Upper lobe of left lung (tissue), 6 donors: ENCODE measurements at places on chromosomes 2 and 18.

- DNase-seq = no peak
Observed at GRCh38 chr2:232390661-232391060, 12.1 kb downstream of the ALPP start.

DNA sequence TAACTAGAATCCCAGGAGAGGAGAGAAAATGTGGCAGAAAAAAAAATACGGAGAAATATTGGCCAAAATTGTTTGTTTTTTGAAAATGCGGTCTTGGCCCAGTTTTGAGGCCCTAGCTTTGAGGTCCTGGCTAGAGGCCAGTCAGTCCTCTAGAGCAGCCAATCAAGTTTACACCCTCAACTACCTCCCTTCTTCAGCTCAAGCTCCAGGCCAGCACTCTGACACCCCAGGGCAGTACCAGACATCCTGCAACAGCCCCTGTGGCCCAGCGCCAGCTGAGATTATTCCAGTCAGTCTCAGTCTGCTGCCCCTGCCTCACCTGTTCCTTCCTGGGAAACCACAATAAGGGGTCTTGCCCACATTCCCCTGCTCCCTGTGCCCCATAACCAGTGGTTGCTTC is 107.7 kb downstream of the UGGT1 start:
- no peak for DNase-seq

GRCh38 chr2:182447863-182448262 is 21.0 kb upstream of the PDE1A start:
- DNase-seq = no peak

GRCh38 chr2:216215658-216216390 is 106.7 kb downstream of the XRCC5 start:
- no peak for DNase-seq

DNA sequence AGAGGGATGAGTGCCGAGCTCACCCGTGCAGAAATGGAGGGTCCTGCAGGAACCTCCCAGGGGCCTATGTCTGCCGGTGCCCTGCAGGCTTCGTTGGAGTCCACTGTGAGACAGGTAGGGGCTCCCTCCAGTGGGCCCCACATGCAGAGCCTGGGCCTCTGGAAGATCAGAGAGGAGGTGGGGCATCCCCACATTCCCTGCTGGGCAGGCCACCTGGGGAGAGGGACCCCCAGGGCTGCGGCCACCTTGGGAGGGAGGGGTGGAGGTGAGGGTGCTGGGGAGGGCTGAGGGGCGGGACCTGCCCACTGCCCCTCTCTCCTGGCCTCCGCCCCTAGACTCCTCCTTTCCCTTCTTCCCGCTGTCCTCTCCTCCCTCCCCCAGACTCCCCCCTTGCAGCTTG is 38.5 kb downstream of the MTERF4 start:
- DNase-seq = no peak

DNA sequence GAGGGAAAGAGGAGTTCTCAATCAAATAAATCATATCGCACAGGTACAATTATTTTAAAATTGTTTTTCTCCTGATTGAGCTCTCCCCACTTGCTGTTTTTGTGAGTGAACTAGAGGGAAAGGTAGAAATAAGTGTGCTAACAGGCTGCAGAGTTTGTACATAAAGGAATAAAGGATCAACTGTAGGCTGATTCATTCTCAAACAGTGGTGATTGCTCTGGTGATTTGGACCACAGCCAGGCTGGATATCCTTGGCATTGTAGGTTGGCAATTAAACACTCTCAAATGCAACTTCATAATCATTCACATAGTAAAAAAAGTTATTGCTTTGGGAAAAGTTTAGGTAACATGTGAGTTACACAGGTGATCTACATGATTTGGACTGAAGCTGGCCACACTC is 29.8 kb downstream of the LRP1B start:
- no peak for DNase-seq

GRCh38 chr2:213261237-213261636 is 23.0 kb upstream of the SPAG16 start:
- DNase-seq = no peak

DNA sequence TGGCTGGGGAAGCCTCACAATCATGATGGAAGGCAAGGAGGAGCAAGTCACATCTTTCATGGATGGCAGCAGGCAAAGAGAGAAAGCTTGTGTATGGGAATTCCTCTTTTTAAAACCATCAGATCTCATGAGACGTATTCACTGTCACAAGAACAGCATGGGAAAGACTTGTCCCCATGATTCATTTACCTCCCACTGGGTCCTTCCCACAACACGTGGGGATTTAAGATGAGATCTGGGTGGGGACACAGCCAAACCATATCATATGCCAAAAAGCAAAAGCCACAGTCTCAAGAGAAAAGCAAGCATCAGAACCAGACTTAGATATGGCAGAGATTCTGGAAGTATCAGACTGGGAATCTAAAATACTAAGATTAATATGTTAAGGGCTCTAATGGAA is 30.0 kb upstream of the SCRN3 start:
- no peak for DNase-seq

DNA sequence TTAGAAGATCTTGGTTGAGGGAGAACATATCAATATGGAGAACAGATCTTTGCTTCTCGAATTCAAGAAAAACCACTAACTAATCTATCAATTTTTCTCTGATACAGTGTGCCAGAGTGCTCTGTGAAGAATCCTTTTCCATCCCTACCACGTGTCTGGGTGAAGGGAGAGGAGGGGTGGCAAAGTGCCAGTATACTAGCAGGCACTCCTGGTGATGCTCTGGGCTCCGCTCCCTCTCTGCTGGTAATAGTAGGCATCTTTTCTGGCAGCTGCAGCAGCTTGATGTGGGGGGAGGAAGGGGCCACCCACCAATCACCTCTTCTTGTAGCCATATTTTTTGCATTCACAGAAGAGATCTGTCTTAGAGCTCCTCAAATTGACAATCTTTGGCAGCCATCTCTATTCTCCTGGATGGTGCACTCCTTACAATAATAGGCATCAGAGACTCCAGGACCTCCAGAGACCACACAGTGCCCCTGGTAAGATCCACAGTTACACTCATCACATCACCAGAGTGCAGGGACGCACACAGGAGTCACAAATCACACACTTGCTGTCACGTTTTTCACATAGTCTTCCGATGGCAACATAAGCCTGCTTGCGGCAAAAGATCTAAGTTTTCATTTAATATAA is 15.7 kb downstream of the STK39 start:
- DNase-seq = no peak

GRCh38 chr18:9124824-9125223 is 11.8 kb upstream of the ANKRD12 start:
- no peak for DNase-seq

DNA sequence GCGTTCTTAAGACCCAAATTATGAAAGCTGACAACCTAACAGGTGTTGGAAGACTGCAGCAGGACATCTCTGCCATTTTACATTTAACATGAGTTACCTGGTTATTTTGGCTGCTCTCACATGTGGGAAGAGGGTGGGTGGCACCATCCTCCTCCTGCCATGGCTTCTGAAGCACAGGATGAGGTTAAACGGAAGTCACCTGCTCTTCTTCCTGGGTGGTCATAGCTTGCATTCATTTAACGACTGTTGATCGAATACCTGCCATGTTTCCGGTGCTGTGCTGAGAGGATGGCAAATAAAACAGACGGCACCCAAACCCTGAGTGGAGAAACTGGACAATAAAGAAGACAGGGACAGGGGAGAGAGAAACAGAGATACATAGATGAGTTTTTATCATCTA is 118.0 kb downstream of the RHBDD1 start:
- no peak for DNase-seq

DNA sequence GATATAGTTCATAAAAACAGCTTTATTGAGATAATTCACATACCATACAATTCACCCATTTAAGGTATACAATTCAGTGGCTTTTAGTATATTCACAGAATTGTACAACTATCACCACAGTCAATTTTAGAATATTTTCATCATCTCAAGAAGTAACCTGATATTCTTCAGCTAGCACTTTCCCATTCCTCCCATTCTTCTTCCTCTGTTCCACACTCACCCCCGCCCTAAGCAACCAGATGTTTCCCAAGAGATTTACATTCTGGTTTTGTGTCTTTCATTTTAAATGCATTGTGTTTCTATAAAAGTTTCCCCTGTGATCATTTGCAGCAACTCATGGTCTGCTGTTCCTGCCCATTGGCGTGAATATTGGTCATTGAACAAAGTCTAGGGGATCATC is 5.4 kb downstream of the GPN1 start:
- DNase-seq = no peak

DNA sequence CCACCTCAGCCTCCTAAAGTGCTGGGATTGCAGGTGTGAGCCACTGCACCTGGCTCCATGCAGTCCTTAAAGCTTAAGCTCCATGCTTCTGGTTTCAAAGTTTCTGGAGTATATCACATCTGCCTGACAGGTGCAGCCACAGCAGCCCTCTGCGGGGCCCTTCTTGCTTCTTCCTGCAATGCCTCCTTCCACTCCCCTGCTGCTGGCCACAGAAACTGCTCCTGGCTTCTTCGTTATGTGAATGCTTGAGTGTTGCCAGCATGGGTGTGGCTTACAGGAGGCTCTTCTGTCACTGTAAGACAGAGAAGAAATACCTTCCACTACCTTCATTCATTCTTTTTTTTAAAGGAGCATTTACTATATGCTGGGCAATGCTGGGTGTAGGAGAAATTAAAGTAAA is 10.1 kb upstream of the CCBE1 start:
- DNase-seq = no peak

DNA sequence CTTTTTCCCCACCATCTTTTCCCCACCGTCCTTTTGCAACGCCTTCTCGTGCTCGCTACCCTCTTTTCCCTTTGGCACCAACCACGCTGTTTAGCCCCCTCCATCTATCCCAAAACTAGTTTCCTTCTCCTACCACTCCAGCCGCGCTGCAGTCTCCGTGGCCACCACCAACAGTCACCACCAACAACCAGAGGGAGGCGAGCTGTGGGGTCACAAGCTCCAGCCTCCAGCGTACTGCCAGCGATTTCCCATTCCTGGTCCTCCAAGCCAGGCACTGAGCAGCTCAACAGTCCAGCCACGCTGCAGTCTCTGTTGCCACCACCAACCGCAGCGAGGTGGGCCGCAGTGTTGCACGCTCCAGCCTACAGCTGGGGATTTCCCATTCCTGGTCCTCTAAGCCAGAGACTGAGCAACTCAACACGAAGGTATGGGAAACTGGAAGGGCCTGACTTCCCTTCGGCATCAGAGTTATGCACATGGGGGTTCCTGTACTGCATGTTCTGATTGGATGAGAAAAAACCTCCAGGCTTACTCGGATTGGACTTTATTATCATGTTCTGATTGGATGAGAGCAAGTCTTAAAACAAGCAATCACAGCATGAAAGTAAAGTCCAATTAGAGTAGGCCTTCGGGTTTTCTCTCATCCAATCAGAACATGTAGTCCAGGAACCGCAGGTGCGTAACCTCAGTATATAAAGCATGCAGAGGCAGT is 42.3 kb upstream of the IMP4 start:
- DNase-seq = peak; percentile 47

- no peak for DNase-seq
Observed at GRCh38 chr2:221016551-221016950, 555.6 kb downstream of the EPHA4 start.
